PC-3 (cell line): ENCODE measurements at places on chromosomes 7 and 10.
A peak's percentile ranks its signal among the peaks of the same experiment; 100 is the strongest.

DNA sequence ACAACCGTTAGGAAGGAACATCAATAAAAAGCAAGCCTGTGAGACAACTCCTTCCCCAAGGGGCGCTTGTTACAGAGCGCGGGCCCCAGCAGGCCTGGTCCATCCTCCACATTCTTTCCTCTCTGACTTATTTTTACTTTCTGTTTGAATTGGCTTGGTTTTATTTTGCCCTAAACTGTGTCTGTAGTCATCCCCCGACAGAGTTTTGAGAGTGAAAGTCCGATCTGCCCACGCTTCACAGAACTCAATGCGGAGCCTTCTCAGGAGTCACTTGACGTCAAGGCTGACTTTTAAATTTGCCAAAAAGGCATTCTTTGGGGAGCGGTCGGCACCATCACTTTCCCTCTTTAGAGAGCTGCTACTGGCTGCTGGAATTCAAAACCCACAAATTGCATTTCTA, 150.1 kb upstream of the KLF6 start:
- no peak for DNase-seq
- peaks cover 11% of the 10 kb centered on the region for H3K4me1 ChIP-seq
- peak overlapping the region; percentile 58 for H3K27ac ChIP-seq
- H3K36me3 ChIP-seq = no peaks in the 10 kb centered on the region

GRCh38 chr7:50718876-50719275, 63.8 kb downstream of the GRB10 start:
- no peak overlapping the region for H3K4me3 ChIP-seq
- DNase-seq = peak; percentile 34
- no peaks in the 10 kb centered on the region for H3K36me3 ChIP-seq
- H3K27ac ChIP-seq = no peak overlapping the region
- H3K27me3 ChIP-seq = no peaks in the 10 kb centered on the region

- no peaks in the 10 kb centered on the region for H3K36me3 ChIP-seq
- DNase-seq = no peak
- H3K27ac ChIP-seq = peak overlapping the region; percentile 96
- H3K27me3 ChIP-seq = no peaks in the 10 kb centered on the region
- no peak overlapping the region for H3K4me3 ChIP-seq
These were observed 22.9 kb upstream of the IFIT2 start for GRCh38 chr10:89278900-89279392.

GRCh38 chr7:14233076-14233867, 243.8 kb upstream of the ETV1 start:
- no peaks in the 10 kb centered on the region for H3K36me3 ChIP-seq
- peaks cover 22% of the 10 kb centered on the region for H3K4me1 ChIP-seq
- no peaks in the 10 kb centered on the region for H3K27me3 ChIP-seq
- H3K4me3 ChIP-seq = peak overlapping the region; percentile 33; the same call in 1 of the 2 replicates
- H3K27ac ChIP-seq = 0 out of 2 replicates have a peak overlapping the region, but pooled peaks have one; percentile 6

DNA sequence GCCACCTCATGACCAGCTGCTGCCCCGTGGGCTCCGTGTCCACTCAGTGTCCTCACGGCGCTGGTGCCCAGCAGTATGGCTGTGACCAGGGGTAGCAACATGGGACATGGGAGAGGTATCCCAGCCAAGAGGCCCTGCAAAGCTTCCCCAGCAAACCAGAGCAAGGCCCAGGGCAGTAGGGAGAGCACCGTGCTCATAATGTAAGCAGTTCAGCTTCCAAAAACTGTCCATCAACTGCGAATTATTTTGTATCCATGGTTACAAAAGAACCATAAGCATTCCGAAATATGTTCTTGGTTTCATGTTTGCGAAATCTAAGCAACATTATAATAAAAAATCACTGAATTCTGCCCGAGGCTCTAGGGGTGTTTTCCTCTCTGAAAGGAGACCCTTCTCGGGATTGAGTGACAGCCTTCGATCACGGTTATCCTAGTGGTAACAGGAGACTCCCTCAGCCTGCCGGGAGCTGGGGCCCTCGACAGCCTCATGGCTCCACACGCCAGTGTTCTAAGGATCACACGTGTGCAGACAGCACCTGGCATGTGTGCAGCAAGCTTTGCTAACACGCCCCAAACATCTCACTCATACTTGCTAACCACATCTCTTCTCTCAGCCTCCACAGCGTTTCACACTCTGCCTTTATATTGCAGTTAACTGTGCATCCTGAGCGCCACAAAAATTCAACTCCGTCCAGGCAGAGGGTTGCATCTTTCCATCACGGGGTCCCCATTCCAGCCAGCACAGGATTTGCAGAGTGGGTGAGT, 117.6 kb downstream of the DIP2C start:
- H3K4me3 ChIP-seq = no peak overlapping the region
- no peaks in the 10 kb centered on the region for H3K27me3 ChIP-seq
- H3K4me1 ChIP-seq = no peaks in the 10 kb centered on the region
- no peak for DNase-seq

GRCh38 chr7:7242899-7243298, 60.6 kb downstream of the C1GALT1 start:
- peaks cover 19% of the 10 kb centered on the region; the same call in 1 of the 2 replicates for H3K36me3 ChIP-seq
- no peak overlapping the region for H3K4me3 ChIP-seq
- H3K27ac ChIP-seq = no peak overlapping the region

GRCh38 chr10:72328829-72329204, 25.9 kb downstream of the DNAJB12 start:
- no peaks in the 10 kb centered on the region for H3K27me3 ChIP-seq
- H3K4me1 ChIP-seq = peaks cover 21% of the 10 kb centered on the region
- DNase-seq = no peak
- H3K4me3 ChIP-seq = no peak overlapping the region
- no peaks in the 10 kb centered on the region for H3K36me3 ChIP-seq

- H3K27ac ChIP-seq = no peak overlapping the region
- DNase-seq = no peak
- no peaks in the 10 kb centered on the region for H3K4me1 ChIP-seq
These were observed 122.5 kb downstream of the OAT start for GRCh38 chr10:124296121-124296812.
